GM04504 (cell line): ENCODE measurements at places on chromosomes 3 and 15.

- no peak for DNase-seq
These were observed 158.6 kb downstream of the CNTN6 start for GRCh38 chr3:1251282-1252060.

- DNase-seq, result no peak
These were observed 25.6 kb upstream of the NLGN1 start for GRCh38 chr3:173371848-173372487.

DNA sequence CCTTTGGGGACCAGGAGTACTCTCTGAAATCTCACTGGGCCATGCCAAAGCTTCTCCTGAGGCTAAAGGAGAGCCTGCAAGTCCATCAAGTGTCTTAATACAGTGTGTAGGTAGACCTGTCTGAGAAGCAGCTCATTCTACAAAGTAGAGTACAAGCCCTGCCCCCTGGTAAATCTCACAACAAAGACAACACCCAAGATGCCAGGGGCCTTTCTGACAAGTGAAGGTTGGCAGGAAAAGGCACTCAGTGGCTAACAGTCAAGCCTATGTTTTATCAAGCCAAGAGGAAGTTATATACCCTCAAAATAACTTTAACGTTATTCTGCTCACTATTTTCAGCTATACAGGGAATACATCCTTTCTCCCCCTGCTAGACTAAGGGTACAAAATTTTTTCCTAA, 58.3 kb downstream of the NMNAT3 start:
- DNase-seq, result no peak

DNA sequence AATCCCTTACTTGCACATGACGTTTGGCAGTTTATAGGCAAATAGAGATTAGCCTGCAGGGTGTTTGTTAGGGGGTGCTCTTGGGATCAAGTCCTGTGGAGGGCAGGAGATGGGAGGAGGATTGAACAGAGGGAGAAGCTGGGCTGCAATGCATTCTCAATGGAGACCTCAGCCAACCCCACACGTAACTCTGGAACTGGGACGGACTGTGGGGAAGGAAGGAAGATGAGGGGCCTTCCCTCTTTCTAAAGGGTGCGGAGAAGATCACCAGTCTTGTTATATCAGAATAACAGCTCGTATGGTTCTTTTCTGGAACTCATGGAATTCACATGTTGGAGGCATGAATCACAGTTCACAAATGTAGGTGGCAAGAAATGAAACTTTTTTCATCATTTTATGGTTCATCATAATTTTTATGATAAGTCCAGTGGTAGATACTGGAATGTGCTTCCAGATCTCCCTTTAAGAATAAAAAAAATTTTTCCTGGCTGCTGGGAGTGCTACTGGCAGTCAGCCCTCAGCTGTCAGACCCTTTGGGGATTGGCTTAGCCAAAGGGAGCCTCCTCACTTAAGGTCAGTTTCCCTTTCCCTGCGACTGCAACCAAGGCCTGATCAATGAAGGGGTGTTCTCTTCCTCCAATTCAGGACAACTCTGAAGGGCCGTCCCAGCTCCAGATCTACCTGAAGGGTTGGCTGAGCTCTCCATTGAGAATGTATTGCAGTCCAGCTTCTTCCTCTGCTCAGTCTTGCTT, 20.5 kb upstream of the LYZL4 start:
- no peak for DNase-seq

DNA sequence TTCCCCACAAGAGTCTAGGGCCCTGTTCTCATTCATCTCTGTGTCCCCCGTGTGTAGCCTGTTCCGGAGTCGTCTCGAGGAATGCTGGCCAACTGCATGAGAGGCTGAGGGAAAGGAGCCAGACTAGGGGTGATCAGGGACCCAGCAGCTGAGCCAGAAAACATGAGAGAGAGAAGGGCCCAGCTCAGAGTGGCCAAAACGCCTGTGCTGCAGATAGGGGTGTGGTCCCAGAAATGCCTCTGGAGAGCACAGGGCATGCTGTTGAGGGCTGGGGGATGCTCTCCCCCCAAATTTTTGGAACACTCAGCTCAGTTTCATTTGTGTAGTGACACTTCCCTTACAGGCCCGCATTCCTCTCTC, 14.1 kb downstream of the CYP1A2 start:
- DNase-seq, result no peak

- DNase-seq, result no peak
These were observed 538.1 kb downstream of the MAGI1 start for GRCh38 chr3:65500398-65501306.

- DNase-seq, result no peak
These were observed 13.5 kb upstream of the DUSP7 start for GRCh38 chr3:52069855-52070254.

GRCh38 chr3:70090322-70090913, 90.9 kb downstream of the SAMMSON start:
- DNase-seq, result no peak

GRCh38 chr15:55247311-55247710, 42.3 kb downstream of the RAB27A start:
- DNase-seq, result no peak

GRCh38 chr15:81894061-81894460, 151.8 kb downstream of the MEX3B start:
- DNase-seq, result no peak

DNA sequence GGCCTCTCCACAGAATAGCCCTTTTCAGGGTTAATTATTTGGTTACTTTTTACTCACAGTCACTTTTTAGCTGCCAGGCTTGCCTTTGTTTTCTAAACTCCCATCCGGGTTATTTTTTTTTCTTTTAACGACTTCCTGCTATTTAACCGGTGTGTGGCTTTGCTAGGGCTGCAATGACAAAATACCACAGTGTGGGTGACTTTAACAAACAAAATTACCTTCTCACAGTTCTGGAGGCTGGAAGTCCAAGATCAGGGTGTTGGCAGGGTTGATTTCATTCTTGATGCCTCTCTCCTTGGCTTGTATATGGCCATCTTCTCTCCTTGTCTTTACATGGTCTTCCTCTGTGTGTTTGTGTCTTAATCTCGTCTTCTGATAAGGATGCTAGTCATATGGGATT, 91.5 kb downstream of the IL1RAP start:
- DNase-seq, result no peak

DNA sequence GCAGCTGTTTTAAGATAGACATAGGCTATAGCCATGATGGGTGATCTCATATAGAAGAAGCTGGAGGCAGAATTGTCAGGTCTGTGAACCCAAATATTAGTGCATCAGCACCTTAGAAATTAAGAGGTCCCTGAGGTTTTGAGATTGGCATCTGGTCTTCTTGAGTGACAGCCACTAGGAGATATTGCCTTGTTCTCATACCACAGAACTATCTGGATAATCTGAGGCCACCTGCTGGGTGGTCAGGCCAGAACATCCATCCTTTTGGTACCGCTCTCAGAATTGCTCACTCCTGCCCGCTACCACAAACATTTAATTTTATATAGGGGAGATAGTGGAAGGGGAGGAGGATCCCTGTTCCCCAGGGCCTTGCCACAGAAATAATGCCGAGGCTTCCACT, 210.6 kb upstream of the ZPLD1 start:
- peak; percentile 11 for DNase-seq

GRCh38 chr3:128550113-128550440, 57.1 kb upstream of the GATA2 start:
- DNase-seq, result no peak

GRCh38 chr15:62648954-62649353, 393.6 kb upstream of the TPM1 start:
- DNase-seq, result no peak

GRCh38 chr15:78055919-78056713, 21.4 kb downstream of the TBC1D2B start:
- DNase-seq, result no peak

- no peak for DNase-seq
These were observed 7.6 kb upstream of the DCLK3 start for GRCh38 chr3:36771931-36772330.

DNA sequence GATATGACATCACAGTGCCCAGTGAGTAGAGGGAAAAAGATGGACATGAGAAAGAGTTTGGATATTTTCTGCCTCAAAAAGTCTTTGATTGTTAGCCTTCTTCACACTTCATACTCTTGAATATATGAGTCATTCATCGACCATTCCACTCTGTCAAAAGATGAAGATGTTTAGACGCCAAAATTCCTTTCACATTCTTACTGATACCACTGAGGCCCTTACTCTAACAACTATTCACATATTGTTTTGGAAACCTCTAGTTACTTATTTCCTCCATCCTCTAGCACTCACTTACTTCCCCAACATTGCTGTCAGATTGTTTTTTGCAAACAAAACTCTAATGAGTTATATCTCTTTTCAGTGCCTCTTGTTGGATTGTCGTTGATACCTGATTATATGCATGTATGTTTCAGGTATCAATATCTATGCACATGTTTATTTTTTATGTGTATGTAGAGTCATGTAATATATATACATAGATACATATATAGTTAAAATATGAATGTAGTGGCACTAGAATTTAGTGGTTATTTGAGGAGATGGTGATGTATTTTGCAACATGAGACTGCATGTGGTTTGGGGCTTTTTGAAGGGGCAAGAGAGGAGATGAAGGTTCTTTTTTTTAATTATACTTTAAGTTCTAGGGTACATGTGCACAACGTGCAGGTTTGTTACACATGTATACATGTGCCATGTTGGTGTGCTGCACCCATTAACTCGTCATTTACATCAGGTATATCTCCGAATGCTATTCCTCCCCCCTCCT, 40.0 kb upstream of the OR5H6 start:
- DNase-seq, result no peak

DNA sequence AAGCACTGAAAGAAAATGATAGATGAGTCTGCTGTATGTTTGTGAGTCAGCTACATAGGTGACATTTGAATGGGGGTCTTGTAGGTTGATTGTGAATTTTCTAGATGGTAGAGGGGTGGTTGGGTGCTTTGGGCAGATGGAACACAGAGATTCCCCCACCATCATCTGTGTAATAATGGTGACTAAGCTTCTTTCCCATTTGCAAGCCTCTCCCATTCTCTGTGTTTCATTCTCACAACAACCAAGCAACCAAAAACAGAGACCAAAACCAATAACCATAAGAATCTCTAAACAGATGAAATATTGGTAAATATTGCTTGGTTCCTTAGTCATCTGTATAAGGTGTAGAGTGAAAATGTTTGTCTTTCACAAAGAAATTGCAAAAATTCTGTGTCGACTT, 17.8 kb upstream of the UTS2B start:
- DNase-seq, result no peak

- DNase-seq, result no peak
These were observed 311.5 kb downstream of the NLGN1 start for GRCh38 chr3:173709026-173709425.

GRCh38 chr3:16382845-16383244, 117.8 kb downstream of the OXNAD1 start:
- no peak for DNase-seq

- peak; percentile 67 for DNase-seq
These were observed 25.9 kb upstream of the SPRED1 start for GRCh38 chr15:38226608-38227266.

DNA sequence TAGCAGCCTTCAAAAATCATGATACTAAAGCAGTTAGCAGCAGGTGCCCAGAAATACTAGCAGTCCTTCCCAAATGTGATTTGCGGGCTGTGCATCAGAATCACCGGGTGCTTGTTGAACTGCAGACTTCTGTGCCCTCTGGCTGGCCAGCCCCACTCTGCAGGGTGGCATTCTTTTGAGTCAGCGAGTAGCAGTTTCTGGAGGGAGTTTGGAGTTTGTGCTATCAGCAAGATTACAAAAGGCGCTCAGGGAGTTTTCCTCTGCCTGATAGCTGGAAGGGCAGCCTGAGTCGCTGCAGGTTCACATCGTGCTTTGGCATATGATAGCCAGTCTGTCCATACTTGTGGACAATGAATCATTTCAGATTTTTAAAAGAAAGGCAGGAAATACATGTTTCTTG, 57.6 kb downstream of the CLDN11 start:
- DNase-seq, result no peak

- DNase-seq, result no peak
These were observed 107.3 kb upstream of the PTPRG start for GRCh38 chr3:61454006-61454585.

DNA sequence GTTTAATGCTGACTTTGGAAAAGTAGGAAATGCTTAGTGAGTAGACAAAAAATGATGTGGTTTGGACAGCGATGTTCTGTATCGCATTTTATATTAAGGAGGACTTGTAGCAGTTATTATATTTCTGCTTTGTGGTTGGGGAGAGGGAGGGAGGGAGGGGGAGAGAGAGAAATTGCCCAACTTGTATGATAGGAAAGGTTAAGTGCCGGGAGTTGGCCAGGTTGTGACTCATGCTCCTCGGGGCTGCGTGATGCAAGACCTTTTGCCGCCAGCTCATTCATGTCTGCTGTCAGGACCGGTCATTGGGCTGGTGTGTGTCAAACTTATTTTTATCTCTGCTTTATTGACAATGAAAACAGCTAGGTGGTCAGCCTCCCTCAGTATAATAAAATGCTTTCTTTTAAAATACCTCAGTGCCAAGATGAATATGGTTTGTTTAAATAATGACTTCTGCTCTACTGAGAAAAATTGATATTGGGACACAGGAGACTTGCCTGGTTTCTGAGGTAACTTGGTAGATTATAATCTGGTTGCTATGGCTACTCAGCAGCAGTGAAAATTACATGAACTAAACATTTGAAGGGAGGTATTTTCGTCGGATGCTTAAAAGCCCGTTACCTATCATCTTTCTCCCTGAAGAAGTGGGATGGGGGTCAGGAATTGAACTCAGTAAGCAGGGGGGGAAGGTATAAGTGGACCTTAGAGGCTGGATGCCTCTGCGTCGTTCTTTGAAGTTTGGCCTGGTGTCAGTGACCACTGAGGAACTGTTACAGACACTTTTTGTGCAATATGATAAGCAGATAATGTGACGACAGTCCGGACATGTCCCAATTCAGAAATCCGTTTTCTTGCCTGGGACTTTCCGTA, 90.7 kb downstream of the FNDC3B start:
- peak; percentile 97 for DNase-seq

- DNase-seq, result no peak
These were observed 51.1 kb upstream of the WNT5A start for GRCh38 chr3:55538158-55538557.
